ENCODE measurements at places on chromosomes 12 and 14.

GRCh38 chr12:86513226-86513625, 257.0 kb upstream of the MGAT4C start:
- DNase-seq, result no peak

DNA sequence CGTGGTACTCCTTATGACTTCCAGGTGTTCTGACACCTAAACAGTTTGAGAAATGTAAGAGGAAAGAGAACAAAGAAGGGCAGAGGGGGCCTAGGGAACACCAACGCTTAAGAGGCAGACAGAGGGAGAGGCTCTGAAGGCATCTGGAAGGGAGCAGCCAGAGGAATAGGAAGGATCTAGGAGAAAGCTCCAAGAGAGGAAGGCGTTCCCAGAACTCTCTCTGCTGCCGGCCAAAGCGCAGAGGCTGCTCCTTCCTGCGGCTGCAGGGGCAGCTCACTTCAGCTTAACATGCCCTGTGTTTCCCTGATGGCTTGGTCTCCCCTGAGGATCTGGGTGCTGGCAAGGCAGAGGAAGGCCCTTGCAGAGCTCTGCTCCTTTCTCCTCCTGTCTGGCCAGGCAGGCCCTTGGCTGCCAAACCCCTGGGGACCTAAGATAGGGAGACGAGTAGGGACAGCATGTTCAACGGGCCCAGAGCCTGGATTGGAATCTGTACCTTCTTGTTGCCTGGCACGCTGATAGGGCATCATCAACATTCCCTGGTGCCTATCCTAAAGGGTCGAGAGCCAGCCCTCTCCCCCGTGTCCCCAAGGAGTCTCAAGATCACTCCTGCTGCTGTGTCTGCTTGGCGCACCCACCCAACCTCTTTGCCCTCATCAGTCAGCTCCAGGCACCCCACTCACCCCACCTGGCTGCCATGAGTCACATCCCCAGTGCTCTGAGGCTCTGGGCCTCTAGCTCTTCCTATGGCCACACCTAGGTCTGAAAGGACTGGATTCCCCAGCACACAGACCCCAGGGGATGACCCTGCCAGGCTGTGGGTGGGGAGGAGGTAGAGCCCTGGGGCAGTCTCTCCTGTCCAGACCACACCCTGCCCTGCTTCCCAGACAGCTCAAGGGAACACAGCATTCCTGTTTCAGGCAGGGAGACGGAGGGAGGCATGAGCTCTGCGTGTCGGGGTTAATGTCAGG, 45.6 kb downstream of the LTBP2 start:
- DNase-seq, result no peak

DNA sequence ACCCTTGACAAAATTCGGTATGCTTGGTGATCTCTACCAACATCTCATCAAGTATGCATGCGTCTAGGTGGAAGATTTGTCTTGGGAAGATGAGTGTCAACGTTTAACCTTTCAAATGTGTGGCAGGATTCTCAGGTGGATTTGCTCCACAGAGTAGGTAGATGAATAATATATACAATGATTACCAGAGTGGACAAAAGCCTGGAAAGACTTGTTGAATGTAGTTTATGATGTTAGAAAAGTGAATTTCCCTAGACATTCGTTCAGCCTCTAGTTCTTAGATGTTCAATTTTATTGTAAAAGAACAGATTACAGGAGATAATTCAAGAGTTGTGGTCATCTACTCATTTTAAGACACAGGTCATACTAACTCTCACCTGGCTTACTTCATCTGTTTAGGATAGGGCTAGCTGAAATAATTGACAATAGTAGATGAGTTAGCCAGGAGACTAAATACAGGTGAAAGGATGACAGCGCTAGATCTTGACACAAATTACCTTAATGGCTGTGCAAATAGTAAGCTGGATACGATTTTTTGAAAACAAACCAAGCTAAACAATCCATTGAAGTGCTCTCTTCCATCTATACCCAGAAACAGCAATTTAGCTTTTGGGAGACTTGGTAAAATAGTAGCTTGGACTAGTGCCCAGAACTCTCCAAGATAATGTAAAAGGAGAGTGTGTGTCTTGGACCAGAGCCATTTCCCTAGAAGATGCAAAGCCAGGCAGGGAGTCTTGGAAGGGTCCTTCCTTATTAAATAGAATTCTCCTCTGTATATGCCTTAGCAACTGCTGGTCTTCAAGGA, 168.0 kb downstream of the DACT1 start:
- DNase-seq, result no peak

- no peak for DNase-seq
These were observed 316.1 kb upstream of the TBX3 start for GRCh38 chr12:115000038-115000437.

Measured in esophagus squamous epithelium (tissue), 5 donors.